Heart left ventricle (tissue), 16 donors: ENCODE measurements at places on chromosomes 12 and 14. TPM values are rescaled to one million over a fixed set of nuclear protein-coding genes. Genes with fewer than 3 reads are reported as not detected.

DNA sequence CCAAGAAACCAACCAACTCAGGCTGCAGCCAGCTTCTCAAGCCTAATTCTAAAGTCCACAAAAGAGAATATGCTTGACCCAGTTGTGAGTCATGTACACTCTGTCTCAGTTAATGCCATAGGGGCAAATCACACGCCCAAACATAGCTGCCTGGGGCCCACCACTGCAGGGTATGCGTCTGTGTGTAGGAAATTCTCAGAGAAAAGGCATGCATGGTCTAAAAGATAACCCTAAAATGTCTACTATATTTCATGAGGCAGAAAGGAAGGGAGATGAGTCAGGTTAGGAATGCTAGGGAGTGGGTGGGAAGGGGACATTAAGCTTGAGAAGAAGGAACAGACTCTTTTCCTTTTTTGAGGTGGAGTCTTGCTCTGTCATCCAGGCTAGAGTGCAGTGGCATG, 22.3 kb upstream of the SPTLC2 start:
- no peak for DNase-seq

- no peak for DNase-seq
These were observed 20.7 kb downstream of the IQSEC3 start for GRCh38 chr12:87315-87714.

GRCh38 chr14:101492716-101493115, 68.6 kb upstream of the DIO3 start:
- no peak for DNase-seq

DNA sequence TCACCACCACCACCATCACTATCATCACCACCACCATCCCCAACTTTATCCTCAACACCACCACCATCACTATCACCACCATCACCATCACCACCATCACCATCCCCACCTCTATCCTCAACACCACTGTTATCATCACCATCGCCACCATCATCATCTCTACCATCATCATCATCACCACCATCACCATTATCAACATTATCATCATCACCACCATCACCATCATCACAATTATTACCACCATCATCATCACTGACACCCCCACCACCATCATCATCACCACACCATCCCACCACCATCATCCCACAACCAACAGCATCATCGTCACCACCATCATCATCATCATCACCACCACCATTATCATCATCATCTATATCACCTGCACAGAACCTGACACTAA, 188.4 kb upstream of the PWP1 start:
- DNase-seq: no peak

GRCh38 chr14:95217391-95217900, 60.1 kb upstream of the DICER1 start:
- no peak for DNase-seq

GRCh38 chr12:93622485-93622884, 50.0 kb downstream of the SOCS2 start:
- DNase-seq: no peak

DNA sequence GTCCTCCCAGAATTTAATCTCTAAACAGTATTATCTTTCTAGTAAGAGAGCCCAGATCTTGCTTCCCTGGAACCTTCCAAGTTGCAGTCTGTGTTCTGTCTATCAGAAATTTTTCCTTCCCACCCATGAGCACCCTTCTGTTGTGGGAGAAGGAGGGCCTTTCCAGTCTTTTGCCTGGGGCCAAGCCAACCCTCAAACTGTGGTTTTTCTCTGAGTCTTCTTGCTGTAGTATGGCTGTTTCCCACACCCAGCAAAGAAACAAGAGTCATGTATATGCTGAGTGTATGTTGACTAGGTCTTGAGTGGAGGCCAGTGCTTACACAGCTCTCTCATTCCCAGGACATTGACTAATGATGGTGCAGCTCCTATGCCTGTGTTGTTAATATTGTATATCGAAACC, 104.5 kb downstream of the TGFB3 start:
- no peak for DNase-seq

Gene SIX6
- total RNA-seq: not detected

DNA sequence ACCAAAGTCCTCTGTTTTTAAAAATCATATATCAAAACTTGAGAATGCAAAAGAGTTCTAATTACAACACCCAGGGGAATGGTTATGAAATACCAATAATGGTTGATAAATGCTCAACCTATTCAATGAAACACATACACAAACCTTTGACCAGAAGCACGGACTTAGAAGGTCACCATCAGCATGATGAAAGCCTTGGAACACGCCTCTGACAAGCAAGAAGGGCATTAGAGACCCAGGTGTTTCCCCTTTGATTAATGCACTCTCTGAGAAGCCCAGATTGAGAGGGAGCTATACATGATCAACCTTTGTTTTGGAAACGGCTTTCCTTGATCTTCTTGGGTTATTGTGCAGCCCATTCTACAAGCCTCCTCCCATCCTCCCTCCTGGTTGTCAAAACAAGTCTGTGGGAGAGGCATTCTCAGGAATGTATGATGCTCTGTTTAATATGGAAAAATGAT, 69.0 kb downstream of the ZFP36L1 start:
- DNase-seq: no peak

DNA sequence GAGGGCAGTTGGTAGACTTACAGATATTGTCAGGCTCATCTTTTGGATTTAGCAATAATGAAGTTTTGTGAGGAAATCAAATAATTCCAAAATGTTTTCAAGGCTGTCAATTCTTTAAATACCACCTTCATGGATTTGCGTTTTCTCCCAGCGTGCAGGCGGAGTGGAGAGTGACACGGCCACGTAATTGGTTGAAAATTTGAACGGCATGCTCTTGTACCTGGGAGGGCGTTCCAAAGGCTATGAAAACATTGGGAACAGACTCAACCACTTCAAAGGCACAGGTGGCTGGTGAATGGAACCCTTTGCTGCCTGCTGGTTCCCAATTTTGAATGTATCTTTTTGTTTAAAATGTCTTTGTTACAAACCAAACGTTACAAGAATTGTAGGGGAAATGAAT, 12.4 kb downstream of the SMIM41 start:
- no peak for DNase-seq

DNA sequence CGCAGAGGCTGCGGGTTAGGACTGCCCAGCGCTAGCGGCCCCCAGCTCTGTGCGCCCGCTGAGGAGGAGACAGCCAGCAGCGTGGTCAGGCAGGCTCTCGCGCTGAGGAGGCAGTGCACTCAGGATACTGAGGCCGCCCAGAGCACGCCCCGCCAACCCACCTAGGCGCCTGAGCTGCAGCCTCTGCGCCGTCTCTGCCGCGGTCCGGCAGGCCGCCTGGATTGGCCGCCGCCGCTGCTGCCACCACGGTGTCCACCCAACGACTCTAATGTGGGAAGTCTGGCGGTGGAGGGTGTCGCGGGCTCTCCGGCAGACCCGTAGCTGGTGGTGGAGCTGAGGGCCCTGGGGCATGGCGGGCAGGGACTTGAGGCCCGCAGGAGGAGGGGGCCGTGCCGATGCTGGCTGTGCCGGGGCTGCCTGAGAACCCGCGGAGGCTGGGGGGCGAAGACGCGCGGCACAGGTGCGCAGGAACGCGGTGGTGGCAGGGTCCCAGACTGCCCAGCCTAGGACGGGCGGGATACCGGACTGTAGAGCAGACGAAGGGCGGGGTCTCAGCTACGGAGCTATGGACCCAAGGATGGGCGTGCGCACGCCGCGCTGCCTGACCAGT, 69.9 kb downstream of the ASCL4 start:
- no peak for DNase-seq

DNA sequence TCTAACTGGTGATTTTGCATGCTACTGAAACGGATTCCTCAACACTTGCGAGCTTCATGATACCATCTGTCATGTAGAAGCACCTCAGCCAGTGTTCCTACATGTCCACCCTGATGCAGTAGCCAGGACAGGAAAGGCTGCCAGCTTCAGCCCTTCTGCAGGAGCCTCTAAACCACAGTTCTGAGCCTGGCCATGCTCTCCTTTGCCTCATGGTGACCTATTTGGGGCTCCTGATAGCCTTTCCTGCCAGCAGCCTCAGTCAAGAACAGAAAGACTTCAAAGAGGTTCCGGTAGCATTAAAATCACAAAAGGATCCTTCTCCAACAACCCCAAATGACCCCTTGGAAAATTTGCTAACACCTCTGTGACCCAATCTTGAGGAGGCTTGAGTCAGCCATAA, 96.0 kb downstream of the CNTN1 start:
- no peak for DNase-seq

DNA sequence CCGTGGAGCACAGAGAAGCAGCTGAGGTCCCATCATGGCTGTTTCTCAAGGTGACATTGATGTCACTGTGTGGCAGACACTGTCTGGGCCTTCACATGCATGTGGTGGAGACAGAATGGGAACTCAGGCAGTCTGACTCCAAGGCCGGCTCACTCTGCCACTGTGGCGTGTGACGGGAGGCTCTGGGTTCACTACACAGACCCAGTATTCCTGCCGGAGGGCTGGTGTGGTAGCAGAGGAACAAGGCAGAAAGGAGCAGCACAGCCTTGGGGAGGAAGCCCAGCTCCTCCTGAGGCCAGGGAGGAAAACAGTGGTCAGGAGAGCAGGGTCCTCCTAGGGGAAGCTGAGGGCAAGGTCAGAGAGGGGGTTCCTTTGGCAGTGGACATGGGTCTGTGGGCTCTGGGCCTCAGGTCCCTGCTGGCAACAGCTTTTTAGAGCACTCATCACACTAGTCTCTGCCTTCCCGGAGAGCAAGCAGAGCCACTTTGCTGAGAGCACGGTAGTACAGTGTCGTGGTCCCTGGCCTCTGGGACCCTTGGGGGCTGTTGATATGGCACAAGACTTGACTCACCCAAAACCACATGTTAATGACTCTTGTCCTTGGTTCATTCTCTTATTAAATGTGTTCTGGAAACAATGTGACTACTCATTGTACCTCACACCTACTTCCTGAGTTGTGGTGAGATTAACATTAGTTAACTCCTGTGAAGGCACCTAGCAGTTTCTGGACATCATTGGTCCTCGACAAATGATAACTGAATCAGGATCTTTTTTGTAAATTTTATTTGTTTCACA, 21.3 kb downstream of the DCAF4 start:
- DNase-seq: no peak

DNA sequence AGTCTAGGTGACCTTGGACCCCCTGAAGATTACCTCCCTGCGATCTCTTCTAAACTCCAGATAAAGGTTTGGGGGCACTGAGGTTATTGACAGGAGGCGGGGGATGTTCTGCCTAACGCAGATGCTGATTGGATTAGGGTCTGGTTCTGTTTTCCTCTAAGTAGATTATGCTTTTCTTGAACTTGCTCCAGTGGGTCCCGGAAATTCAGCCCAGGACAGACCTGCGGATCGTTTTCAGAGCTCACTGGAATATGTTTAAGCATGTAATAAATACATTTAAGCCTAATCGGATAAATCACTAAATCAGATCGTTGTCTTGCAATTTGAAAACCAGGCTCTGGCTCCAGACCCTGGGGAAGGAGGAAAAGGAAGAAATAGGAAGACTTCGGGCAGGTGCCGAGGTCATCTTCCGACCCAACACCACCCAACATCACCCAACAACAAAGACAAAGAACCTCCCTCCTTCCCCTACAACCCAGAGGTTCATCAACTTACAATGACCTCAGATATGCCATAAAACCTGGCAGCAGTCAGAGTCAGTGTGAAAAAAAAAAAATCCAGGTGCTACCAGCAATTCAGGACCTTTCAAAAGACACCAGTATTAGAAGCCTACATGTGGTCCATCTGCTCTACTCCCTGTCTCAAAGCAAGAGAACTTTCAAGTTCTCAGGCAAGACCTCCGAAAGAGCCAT, 148.4 kb downstream of the KSR2 start:
- no peak for DNase-seq

DNA sequence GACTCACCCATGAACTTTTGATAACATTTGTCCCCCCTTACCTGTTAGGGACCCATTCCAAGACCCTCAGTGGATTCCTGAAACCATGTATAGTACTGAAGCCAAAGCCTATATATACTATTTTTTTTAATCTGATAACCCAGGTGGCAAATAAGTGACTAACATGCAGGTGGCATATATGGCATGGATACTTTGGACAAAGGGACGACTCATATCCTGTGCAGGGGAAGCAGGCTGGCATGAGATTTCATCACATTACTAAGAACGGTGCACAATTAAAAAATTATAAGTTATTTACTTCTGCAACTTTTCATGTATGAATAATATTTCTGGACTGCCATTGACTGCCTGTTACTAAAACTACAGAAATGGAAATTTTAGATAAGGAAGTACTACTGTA, 880.1 kb upstream of the FBXO33 start:
- DNase-seq: no peak

DNA sequence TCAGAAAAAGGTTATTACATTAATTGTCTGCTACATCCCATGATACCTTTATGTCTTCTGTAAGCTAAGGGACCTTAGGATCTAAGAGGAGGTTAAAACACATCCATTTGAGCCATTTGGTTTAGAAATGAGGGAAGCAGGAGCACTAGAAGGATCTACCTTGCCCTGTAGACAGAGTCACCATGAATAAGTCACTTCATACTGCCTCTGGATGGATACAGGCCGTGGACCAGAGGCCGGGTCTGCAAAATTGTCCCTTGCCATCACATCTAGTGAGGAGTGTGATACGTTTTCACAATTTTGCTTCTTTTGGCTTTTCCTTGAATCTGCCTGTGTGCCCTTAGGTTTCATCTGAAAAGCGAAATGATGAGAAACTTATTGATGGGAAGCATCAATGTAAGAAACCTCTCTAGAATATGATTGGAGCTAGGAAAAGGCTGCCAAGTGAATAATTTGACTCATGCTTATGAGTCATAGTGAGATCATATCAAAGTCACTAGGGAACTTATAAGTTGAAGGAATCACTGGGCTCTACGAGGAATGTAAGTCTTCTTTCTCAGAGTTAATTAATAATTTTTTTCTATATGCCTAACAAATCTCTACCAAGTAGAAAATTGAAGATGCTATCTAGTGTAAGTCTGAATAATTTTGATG, 10.8 kb downstream of the GLRX5 start:
- no peak for DNase-seq

Gene IFI27L1
- 13.4 TPM for total RNA-seq

Gene AQP6
- not detected for total RNA-seq

Gene TAS2R46
- 0.79 TPM for total RNA-seq

DNA sequence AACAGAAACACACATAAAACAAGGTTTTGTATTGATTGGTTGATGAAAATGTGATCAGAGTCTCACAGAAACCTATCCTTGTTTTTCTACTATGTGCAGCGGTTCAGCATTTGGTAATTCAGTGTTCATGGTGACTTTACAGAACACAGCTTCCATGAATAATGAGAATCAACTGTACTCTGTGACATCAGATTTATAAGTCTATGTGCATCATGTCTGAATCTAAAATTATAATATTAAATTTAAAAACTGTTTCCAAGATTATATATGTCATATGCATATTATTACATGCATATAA, 104.3 kb downstream of the SLC16A7 start:
- DNase-seq: no peak

DNA sequence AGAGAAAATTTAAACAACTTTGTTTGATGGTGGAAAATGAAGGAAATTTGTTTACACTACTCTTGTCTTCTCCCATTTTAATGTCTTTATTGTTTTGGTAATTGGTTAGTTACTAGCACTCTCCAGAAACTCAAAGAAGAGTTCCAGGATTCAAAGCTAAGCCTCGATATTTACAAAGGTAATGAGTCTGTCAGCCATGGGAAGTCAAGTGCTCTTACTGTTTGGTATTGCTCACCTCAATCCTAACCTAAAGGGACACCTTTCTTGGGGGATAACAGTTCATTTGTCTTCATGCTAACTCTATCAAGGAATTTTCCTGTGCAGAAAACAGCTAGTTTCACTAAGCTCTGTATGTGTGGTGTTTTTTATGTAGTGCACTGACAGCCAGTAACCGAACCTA, 222.9 kb upstream of the LMO3 start:
- no peak for DNase-seq

Gene NR4A1
- 30.3 TPM for total RNA-seq

Gene RARG
- 16.0 TPM for total RNA-seq

Gene KLRF1
- total RNA-seq: 0.75 TPM
